ENCODE measurements at places on chromosomes 12 and 14.

GRCh38 chr12:87469295-87469694 lies 559.9 kb downstream of the C12orf50 start:
- peak; percentile 69 for DNase-seq

- DNase-seq: no peak
Measured at GRCh38 chr12:80717856-80718255, 1.1 kb downstream of the MYF5 start.

- no peak for DNase-seq
Measured at GRCh38 chr12:69661386-69661785, 37.7 kb downstream of the BEST3 start.

DNA sequence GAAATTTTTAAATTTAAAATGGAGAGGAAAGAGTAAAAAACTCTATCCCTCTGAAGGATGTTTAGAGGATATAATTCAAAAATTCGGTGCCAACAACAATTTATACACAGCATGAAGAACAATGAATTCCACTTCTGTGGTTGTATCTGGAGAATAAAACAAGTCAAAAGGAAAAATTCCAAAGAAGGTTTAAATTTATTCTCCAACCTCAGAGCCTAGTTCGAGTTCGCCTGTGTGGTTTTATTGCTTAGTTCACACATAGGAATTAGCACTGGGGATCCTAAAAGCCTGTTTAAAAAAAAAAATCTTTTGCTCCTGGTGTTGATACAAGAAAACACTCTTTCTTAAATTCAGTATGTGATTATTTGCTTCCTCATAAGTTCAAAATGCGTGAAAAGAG lies 79.2 kb downstream of the LLPH start:
- no peak for DNase-seq

- no peak for DNase-seq
Measured at GRCh38 chr12:111150921-111151840, 217.7 kb downstream of the PHETA1 start.

DNA sequence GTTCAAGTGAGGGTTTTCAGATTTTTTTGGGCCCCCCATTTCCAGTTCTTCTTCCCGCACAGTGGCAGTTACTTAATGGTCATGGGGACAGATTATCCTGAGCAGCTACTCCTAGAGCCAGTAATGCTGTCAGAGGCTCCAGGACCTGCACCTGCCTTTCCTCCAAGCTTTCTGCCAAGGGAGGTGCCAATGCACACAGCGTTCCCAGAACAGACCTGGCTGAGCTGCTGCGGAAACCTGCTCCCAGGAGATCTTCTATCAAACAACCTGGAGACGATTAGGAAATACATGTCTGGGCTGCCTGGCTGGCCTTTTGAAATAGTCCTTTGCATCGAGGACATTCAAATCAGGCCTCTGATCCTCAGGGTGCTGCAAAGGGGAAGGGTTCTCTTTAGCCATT lies 120.9 kb downstream of the SLC8A3 start:
- no peak for DNase-seq

DNA sequence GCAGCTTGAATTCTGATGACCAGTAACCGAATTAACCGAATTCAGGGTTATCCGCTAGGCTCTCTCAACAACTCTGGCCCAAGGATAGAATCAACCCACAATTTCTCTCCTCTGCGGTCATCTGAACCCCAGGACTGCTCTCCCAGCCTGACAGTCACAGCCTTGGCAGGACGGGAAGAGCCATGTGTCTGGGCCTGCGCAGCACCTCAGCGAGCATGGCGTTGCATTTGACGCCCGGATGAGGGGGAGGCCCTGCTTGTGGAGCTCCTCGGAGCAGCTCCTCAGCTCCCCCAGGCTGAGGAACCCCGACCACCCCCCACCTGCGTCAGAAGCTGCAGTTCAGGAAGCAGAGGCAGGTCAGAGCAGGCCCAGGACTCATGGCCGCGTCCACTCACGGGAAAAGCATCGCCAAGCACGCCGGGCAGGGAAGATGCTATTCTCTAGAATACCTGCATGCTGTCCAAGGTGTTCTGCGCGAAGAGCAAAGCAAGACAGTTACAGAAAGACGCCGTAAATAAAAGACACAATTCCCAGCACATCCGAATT lies 131.1 kb downstream of the PIWIL1 start:
- DNase-seq: no peak

DNA sequence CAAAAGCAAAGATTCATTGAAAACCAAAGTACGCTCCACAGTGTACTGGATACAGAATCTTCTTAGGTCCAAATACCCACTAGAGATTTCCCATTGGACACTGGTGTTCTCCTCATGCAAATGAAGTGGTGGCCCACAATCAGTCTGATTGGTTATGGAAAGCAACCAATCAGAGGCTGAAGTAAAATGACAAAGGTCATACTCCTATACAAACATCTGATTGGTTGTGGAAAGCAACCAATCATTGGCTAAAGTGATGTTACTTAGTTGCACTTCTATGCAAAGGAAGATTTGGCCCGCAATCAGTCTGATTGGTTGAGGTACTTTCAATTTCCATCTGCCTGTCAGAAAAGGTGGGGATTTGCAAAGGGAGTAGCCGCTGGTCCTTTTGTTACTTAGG lies 1.3 kb upstream of the WASHC3 start:
- no peak for DNase-seq

- no peak for DNase-seq
Measured at GRCh38 chr14:105060751-105061427, 4.3 kb downstream of the GPR132 start.

- no peak for DNase-seq
Measured at GRCh38 chr12:39928181-39928899, 177.5 kb downstream of the SLC2A13 start.

DNA sequence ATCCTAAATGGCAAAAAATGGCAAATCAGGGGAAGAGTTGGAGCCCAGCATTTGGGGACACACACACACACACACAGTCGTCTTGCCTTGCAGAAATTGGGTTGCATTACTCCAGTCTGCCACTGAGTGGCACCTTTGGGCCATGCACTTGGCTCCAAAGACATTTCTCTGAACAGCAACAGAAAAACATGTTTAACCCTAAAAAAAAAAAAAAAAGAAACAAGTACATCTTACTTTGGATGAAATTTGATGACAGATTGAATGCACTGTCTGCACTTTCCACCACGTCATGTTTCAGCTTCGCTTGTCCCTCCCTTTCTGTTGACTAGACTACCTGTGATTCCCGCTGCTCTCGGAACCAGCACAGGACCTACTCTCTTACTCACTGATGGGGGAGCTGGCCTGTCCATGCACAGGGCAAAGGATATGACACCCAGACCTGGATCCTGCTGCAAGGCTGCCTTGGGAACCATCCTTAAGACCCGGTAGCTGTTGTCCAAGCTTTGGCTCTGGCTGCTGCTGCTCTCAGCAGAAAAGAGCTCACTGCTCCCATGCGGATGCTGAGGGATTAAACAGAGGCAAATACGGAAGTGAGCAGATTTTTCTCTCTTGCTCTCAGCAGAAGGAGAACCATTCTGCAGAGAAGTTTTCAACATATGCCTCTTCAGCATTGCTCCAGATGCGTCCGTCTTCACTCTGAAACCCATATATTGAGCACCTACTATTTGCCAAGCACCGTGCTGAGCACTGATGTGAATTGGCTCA lies 376.8 kb downstream of the DPF3 start:
- peak; percentile 86 for DNase-seq

DNA sequence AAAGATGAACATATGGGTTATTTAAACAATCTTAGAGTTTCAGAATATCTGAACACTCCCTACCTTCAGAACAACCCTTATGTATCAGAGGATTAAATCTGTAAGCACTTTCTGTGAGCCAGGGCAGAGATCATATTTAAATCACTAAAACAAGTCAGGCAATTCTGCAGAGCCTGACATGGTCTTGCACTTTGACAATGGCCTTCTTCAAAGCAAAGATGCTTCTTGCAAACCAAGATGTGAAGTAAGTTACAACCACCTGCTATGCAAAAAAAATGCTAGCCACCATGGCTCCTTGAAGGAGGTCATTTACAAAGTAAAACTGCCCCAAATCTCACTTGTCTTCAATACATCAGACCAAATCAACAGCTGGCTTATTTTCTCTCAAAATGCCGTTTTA lies 3.2 kb downstream of the PPP1CC start:
- DNase-seq: no peak

DNA sequence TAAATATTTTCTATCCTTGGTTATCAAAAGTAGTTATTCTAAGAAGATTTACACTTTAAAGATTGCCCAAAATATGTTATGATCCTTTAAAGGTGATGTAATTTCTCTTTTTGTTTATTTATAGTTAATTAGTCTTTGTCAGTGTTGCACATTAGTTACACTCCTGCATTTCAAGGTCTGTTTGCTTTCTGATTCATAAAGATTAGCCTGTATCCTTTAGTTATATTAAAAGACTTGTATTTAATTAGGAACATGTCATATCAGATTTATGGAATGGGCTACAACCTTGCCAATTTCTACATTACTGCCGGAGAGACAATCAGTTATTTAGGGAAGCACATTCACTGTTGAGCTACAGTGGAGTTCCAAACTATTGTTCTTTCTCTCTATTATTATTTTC lies 3.5 kb downstream of the EPYC start:
- no peak for DNase-seq

- DNase-seq: no peak
Measured at GRCh38 chr12:68063900-68064590, 74.8 kb downstream of the IFNG-AS1 start.

DNA sequence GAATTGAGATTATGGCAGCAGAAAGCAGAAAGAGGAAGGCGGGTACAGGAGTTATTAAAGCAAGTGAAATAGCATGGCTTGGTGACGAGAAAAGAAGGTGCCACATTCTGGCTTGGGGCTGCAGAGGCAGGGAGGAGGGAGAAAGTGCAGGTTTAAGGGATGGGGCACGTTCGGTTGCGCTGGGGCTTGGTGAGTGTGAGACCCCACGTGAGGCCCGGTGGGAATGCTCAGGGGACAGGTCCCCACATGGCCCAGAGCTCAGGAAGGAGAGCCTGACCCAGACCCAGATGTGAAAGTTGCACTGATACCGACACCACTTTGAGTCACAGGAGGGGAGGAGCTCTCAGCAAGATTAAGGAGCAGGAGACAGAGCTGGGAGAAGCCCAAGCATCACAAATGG lies 187.1 kb downstream of the PIWIL1 start:
- DNase-seq: no peak

- DNase-seq: no peak
Measured at GRCh38 chr12:102513272-102513671, 32.9 kb upstream of the IGF1 start.

Measured in fibroblast of skin of abdomen (primary cell).